Tibial nerve (tissue), 4 donors: ENCODE measurements at places on chromosomes 2 and 18. TPM values are rescaled to one million over a fixed set of nuclear protein-coding genes. Genes with fewer than 3 reads are reported as not detected.

DNA sequence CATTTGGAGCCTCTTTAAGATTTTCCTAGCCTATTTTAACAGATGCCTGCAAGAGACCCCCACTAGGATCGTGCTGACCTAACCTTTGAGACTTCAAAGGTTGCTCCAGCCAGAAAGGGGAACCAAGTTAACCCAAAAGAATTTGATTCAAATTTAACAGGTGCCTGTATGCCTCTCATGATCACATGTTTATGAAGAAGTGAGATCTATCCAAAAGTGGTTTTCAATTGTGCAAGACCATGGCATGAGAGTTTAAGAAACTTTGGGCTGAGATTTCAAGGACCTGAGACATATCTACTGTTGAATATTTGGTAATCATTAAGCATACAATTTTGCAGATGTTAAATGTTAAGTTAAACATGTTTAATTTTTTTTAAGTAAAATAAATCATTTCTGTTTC, 1.3 kb upstream of the RSAD2 start:
- DNase-seq = no peak

- DNase-seq = no peak
Observed at GRCh38 chr2:152348388-152348787, 13.4 kb downstream of the FMNL2 start.

- DNase-seq = no peak
Observed at GRCh38 chr18:63527251-63527650, 14.9 kb upstream of the SERPINB12 start.

DNA sequence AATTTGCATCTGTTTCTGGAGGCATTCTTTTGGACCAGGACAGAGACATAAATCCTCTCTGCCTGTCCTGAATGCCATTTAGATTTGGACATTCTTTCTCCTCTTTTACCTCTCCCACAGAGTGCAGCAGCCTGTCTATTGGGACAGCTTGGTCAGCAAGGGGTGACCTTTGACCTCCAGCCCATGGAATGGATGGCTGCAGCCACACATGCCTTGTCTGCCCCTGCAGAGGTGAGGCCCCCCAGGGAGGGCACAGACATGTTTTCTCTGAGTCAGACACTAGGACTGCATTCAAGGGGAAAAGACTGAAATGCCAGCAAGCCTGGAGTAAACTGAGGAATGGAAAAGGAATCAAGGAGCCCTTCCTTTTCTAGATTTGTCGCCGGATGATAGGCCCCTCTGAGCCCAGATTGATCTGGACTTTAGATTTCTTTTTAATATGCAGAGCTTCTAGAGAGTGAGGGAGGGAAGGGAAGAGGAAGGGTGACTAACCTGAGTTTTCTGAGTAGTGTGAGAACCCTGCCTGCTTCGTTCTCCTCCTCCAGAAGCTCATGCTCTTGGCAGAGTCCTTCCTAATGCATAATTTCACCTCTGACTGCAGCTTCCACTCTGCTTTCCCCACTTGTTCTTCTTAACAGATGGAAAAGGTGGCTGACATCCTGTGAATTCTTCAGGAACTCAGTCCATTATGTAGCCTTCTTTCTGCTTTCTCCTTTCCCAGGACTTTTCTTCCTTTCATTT, 16.1 kb upstream of the TTLL4 start:
- no peak for DNase-seq

DNA sequence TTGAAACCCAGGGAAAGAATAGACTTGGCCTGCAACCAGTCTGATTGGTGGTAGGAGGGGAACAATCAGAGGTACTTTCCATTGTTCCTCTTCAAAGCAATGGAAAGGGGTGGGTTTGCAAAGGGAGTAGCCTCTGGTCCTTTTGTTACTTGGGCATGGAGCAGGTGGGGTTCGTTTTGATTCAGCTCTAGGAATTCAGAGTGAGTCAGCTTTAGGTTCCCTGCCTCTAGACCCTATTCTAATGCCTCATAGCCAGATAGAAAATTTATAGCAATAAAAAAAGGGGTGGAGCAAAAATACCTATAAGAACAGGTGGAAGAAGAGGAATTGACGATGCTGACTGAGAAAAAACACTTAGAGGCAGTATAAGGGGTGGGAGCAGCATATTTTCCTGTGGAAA, 636.4 kb downstream of the PLCL1 start:
- DNase-seq = no peak

DNA sequence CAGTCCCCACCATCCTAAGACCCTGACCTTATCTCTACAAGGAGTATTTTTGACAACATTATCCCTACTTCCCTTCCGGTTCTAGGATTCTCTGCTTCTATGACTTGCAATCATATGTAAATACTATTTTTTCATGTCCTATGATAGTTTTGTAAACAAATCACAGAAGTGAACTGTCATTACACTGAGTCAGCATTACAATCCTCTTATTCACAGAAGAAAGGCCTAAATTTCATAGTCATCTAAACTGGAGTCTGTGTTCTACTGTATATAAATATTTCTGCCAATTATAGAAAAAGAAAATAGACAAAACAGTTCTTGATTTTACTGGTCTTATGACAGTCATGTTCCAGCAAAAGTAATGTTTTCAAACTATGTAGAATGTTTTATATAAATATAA, 265.1 kb downstream of the NCKAP5 start:
- no peak for DNase-seq

DNA sequence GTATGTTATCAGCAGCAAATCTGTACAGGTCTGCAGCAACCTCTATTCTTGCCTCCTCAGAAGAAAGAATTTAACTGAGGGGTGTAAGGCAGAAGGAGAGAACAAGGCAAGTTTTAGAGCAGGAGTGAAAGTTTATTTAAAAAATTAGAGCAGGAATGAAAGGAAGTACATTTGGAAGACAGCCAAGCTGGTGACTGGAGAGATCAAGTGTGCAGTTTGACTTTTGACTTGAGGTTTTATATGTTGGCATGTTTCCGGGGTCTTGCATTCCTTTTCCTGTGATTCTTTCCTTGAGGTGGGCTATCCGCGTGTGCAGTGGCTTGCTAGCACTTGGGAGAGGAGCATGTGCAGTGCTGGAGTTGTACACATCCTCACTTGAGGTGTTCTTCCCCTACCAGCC, 16.5 kb upstream of the CERS6 start:
- DNase-seq = no peak

DNA sequence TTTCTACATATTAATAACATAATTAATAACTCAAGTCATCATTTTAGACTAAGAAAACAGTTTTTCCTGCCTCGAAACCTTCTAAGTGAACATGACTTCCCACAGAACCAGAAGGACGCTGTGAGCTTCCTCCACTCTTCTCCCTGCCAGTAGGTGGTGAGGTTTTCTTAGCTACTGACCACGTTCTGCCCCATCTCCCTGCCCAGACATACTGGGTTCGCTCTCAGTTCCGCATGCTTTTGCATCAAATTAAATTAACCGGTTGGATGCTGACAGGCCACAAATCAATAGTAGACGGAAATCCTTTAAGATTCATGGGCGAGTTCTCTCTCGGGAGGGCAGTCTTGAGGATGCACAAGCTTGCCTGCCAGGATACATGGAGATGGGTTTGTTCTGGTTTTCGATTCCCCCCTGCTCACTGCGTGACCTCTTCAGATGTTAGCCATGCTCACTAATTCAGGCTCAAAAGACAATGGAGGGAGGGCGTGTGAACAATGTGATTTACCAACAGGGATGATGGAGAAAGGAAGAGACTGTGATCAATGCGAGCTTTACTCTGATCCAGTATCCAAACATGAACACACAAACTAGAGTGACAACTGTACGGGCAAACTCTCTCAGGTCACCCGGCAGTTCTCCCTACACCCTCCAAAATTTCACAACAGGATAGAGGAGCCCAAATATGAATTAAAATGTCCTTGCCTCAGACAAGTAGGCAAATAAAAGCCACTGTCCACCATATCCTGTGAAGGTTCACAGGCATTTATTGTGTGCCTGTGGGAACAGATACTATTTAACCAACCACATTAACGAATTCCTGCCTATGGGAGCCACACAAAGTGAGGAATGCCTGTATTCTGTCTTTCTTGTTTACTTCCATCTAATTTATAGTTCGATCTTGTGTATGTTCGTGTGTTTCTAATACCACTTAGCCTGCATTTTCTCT, 375.7 kb downstream of the EIPR1 start:
- DNase-seq = no peak

- no peak for DNase-seq
Observed at GRCh38 chr2:63571291-63571690, 17.0 kb downstream of the WDPCP start.

GRCh38 chr2:224887141-224887540, 155.1 kb downstream of the DOCK10 start:
- no peak for DNase-seq

The TRAK2 gene
- 35.4 TPM for total RNA-seq

The DRC1 gene
- total RNA-seq = 5.7 TPM

The PRADC1 gene
- total RNA-seq = 31.5 TPM

The REL gene
- 17.3 TPM for total RNA-seq

The SH2D6 gene
- total RNA-seq = not detected
